ENCODE measurements at places on chromosomes 11 and 22.
A peak's percentile ranks its signal among the peaks of the same experiment; 100 is the strongest.

DNA sequence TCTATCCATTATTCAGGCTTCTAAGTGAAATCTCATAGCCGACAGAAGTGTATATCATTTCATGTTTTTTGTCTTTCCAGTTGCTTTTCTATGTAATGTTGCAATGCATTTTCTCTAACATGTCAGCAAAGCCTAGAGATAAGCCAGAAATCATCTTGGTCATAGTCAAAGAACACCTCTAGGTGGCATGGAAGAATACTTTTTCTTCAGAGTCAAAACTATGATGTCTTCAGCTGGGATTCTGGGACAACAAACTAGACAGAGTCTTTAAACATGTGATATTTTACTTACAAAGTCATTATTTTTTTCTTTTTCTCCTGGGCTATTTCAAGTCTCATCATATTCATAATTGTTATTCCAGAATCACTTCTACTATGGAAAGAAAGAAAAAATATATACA lies 4.4 kb downstream of the GAS2 start:
- peak; percentile 39 for DNase-seq

DNA sequence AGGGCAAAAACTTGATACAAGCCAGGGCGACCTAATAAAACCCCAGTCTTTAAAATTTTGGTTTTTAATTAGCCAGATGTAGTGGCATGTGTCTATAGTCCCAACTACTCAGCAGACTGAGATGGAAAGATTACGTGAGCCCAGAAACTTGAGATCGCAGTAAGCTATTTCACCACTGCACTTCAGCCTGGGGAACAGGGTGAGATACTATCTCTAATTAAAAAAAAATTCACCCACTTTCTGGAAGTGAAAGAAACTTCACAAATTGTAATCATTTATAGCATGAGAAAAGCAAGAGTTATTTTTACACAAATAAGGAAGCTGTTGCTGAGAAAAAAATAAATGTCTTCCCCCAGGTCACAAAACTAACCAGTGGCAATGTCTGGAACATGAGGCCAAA lies 882 bp upstream of the GLYATL2 start:
- no peak for DNase-seq

DNA sequence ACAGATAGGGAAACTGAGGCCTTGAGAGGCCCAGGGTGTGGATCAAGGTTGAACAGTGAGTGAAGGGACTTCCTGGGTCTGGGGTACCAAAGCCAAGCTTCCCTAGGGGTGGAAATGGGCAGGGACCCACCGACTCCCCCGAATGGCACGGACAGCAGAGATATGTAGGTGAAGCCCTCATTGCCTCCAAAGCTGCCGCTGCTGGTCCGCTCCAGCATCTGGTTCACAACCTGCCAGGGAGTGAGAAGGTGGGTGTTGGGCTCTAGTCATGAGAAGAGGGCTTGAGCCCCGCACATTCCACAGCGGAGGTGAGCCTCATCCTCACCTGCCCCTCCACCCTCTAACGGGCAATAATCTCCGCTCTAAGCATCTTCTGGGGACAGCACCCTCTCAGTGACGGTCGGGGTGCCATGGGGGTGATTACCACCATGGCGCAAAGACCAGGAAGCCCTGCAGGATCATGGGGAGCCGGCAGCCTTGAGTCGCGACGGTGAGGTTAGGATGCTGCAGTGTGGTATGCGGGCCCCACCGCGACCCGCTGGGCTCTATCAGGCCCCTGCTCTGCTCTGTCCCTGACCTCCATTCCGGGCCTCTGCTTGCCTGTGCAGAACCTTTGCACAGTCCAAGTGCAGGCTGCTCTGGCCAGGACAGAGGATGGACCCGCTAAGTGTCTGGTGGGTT lies 10.8 kb downstream of the ALDH3B2 start:
- DNase-seq: no peak

- peak; percentile 63 for DNase-seq
Measured at GRCh38 chr11:126431401-126432064, 76.0 kb downstream of the ST3GAL4 start.

GRCh38 chr11:84923489-84923888 lies 703.7 kb downstream of the DLG2 start:
- no peak for DNase-seq

DNA sequence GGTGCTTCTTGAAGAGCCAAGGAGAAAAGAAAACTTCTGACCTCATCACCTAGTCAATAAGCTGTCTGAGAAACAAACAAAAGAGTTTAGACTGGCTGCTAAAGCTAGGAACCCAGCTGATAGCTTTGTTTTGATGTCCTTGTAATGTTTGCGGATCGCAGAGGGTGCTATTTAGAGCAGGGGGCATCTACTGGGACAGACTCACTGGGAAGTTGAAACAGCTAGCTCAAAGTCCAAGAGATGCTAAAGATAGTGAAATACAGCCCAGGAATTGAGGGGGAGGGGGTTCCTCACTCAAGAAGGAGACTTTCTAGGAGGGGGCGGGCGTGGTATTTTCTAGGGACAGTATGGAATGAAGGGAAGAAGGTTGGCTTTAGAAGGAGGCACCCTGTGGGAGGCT lies 18.9 kb downstream of the ZBTB16 start:
- no peak for DNase-seq

- DNase-seq: no peak
Measured at GRCh38 chr11:86810288-86810687, 9.9 kb downstream of the PRSS23 start.
